ENCODE measurements at places on chromosomes 2 and 18.

GRCh38 chr2:23286758-23287704 is 97.9 kb upstream of the KLHL29 start:
- DNase-seq, result no peak

GRCh38 chr2:52345676-52346075 is 1313.7 kb upstream of the NRXN1 start:
- DNase-seq, result no peak

DNA sequence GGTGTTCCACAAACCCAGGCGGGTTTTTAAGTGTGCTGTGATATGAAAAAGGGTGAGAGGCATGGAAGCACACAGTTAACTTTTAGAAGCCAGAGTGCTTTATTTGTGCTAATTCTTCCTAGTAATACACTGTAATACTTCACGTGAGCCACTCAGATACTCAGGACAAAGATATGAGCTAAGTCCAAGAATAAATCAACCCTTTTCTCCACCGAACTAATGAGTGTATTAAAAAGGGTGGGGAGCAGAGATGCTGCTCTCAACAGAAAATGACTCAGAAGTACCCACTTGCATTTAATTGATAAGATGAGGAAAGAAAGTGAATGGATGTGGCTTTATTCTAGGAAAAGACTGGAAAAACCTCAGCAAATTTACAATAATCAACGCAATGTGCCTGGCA is 79.9 kb downstream of the UXS1 start:
- no peak for DNase-seq

DNA sequence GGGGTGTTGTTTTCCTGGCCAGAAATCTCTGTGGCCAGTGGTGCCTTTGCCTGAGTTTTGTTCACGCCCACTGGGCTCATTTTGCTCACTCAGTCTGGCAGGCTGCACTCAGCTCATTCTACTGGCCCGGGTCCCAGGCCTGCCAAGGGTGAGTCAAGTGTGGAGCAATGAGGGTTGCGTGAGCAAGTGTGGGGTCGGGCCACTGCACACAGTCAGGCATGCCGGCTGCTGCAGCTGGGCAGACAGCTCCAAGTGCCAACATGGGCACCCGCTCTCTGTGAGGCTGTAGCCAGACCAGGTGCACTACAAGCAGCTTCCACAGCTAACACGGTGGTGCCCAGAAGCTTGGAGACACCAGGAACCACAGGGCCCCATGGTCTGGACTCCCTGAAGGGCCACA is 801.1 kb upstream of the RAB6C start:
- DNase-seq, result no peak

- no peak for DNase-seq
Observed at GRCh38 chr2:237218756-237219155, 133.1 kb downstream of the COPS8 start.

DNA sequence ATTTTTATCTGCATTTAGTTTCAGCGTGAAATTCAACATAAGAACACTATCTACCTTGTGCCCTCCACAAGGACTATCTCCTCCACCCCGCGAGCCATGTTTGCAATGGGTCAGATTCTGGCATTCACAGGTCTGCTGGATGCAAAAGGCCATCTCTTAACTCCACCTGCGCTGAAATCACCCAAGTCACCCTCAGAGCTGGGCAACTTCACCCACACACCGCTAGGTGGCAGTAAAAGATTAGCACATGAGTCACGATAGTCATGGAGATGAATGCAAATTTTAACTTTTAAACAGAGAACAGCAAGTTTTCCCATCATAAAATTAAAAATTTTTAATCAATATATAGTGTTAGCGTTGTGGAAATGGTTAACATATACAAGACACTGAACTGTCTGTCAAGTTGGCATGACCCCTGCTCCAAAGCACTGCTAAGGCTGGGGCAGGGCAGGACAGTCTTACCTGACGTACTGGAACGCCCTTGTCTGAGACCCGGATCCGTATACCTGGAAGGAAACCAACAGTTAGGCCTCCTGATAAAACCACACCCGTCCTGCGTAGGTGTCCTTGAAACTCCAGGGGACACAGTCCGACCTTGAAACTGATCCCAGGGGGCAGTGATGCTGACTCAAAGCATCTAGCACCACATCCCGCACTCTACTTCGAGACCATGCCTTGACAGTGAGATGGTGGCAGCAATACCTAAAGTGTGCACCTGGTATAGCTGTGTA is 89.6 kb downstream of the UXS1 start:
- DNase-seq, result peak; percentile 52

DNA sequence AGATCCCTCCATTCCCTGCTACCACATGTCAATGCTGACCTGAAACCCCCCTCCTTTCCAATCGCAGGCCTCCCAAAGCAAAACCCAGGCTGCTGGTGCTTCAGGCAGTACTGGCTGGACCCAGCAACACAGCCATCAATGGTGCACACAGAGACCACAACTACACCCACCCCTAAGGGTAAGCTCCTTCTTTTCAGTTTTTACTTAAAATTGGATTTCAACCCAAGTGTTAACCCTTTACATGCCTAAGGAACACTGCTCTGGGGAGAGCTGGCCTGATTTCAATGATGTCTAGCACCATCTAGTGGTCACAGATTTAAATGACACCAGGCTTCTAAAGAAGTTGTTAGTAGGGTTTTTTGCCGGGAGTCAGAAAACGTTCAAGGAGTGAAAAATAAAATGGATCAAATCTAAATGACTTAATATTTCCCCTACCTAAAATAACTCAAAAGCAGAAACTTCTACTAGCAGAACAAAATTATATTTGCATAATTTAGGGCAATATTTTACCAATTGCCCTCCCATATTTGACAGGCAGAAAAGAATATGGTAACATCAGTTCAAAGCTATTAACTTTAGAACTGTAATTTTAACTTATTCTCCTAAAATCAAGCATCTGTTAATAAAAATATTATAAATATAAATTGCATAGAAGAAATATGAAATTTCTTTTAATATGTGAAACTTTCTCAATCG is 24.6 kb downstream of the FECH start:
- DNase-seq, result no peak

GRCh38 chr2:62657783-62658182 is 47.7 kb upstream of the EHBP1 start:
- no peak for DNase-seq

GRCh38 chr2:20018601-20019152 is 6.2 kb upstream of the MATN3 start:
- no peak for DNase-seq

DNA sequence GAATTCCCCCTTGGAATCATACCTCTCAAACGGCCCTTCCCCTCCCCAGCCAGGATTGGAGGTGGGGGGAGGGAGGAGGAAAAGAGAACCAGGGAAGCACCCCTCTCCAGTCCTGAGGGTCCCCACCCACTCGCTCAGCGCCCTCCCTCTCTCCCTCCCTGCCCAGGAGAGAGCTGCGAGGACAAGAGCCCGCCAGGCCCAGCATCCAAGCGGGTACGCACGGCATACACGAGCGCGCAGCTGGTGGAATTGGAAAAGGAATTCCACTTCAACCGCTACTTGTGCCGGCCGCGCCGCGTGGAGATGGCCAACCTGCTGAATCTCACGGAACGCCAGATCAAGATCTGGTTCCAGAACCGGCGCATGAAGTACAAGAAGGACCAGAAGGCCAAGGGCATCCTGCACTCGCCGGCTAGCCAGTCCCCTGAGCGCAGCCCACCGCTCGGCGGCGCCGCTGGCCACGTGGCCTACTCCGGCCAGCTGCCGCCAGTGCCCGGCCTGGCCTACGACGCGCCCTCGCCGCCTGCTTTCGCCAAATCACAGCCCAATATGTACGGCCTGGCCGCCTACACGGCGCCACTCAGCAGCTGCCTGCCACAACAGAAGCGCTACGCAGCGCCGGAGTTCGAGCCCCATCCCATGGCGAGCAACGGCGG is 14.4 kb downstream of the HOXD3 start:
- DNase-seq, result no peak

DNA sequence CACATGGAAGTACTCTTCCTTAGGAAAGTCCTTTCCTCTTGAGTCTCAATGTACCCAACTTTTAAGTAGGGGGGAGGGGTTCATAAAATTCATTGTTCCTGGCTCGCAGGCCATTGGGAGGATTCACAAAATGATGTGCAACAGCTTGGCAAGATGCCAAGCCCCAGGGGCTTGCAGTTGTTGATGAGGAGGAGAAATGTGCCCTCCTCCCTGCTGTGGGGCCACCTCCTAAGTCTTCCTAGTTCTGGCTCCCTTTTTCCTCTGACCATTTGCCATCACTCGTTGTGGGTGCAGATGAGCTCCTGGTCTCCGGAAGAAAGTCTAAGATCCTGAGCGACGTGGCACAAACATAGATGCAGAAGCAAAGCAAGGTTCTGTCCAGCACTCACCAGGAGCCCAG is 435.4 kb downstream of the EIPR1 start:
- no peak for DNase-seq

DNA sequence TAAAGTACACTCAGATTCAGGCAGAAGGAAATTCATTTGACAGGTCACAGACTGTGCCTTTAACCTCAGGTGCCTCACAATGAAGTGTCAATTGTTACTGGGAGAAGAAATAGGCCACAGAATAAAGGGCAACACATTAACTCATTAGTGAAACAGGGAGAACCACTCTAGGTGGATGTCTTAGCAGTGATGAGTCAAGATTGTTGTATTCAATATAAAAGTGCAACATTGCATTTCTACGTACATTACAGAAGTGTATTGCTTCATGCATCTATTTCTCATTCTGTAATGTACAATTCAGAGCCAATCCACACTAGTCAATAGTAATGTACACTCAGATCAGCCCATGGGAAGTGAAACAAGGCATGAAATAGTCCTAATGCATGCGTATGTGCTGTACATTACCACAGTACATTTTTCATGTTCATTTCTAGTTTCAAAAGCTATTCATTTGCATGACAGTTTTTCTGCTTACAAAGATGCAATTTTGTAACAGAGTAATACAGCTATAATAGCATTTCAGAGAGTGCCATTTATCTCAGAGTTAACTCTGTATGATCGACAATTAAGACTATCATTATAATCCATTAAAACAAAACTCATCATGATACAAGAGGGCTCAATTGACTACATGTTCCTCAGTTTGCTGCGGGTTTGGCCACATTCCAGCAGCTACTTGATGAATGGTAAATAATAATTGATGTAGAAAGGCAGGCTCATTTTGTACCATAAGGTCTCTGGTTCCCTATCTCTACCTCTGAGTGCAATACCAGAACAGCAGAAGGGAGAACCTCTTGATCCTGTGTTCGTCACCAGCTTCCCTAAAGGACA is 12.2 kb upstream of the ARL5A start:
- no peak for DNase-seq

DNA sequence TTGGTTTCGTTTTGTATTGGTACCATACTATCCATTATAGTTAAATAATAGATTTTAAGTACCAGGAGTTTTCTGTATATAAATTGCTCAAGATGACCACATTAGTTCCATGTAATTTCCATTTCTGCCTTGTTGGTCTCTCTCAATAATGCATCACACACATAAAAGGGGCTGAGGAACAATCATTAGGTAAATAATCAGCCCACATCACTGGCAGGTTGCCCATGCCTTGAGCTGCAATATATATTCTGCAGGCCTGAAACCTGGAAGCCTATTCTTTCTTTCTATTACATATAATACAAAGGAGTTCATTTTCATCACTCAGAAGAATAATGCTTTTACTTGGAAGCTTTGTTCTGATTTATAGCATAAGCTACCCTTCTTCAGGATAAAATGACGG is 616.1 kb upstream of the PKDCC start:
- no peak for DNase-seq

DNA sequence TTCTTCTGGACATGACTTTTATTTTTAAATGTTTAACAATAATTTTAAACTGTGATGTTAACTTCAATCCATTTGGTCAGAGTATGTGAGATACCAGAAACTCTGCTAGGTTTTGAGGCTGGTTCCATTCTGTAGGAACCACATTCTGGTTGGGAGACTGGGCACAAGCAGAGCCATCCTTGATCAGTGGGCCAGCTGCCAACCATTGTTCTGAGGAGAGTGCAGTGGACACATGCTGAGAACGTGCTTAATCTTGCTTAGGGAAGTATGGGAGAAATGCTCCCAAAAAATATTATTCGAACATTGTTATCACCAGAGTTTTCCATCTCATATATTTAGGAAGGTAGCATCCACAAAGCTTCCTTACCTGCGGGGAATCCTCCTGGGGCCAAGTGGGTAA is 155.8 kb downstream of the RTN4 start:
- DNase-seq, result no peak

- no peak for DNase-seq
Observed at GRCh38 chr2:64165706-64166105, 21.5 kb upstream of the PELI1 start.

- DNase-seq, result no peak
Observed at GRCh38 chr18:48954886-48955819, 4.4 kb upstream of the SMAD7 start.

Data from activated CD4-positive, alpha-beta T cell treated with anti-CD3 and anti-CD28 coated beads for 1 hour (primary cell).